ENCODE measurements at places on chromosomes 13 and 19. TPM values are rescaled to one million over a fixed set of nuclear protein-coding genes. Genes with fewer than 3 reads are reported as not detected.

Gene ELSPBP1
- not detected for total RNA-seq

DNA sequence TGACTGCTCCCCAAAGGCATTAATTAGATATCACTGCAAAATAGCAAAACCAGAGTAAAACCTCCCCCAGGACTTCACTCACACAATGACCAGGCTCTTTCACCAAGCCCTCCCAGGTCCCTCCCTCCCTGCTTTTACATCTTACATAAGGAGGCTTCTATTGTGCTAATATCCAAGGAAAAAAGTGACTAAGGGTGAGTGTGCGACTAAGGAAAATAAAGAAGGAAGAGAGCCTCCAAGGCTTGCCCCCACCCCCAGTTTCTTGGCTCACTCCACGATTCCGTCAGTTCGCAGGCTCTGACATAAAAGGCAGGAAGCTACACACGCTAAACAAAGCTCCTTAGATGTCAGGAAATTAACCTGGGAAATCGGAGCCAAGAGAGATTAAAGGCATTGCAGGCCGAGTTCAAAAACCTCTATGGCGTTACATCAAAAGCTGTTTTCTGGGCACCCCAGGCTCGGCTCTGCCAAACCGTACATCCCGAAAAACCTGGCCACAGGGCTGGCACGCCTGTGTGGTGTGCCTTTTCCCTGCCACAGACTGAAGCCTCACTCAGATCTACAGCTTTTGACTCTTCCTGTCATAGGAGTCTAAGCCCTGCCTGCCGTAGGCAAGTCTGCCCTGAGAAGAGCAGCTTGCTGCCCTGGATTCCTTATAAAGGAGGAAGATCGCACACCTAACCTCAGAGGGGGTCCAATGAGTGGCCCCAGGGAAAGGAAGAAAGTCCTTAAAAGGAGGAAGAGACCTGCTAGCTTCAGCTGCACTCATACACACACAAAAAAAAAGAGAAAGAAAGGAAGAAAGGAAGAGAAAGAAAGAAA lies 67.0 kb upstream of the SERP2 start:
- DNase-seq: peak; percentile 82

DNA sequence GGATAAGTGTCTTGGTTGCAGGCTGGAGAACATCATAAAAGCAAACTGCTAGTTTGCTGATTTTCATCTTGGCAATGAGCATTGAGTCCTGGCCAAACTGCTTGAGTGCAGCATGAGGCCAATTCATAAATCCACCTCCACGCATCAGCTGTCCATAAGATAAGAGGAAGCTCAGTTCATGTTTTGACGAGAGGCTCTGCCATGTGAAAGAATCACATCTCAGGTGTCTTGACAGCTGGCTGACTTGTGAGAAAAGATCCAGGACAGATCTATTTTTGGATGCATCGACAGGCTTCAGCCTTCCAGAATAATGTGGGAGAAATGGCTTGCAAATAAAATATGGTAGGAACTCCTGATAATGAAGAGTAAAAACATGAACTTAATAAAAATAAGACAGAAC lies 5.4 kb upstream of the ZNF682 start:
- no peak for DNase-seq

DNA sequence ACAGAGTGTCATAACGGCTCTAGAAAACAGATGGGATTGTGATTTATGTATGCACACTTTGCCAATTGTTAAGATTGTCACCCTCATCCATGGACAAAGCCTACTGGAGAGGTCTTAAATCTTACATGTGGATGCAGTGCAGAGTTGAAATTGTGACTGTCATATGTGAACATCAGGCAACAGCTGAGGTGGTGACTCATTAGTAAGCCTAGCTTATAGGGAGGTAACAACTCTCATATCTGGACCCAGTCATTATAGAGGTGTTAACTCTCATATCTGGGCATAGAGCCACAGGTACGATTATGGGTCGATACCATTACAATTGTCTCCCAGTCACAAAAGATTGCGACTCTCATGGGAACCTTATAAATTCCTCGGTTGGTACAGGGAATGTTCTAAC lies 29.8 kb upstream of the ZNF254 start:
- no peak for DNase-seq

- DNase-seq: no peak
Observed at GRCh38 chr13:81779876-81780275, 1439.0 kb upstream of the SPRY2 start.

GRCh38 chr19:54160182-54160811 lies 776 bp upstream of the LENG1 start:
- DNase-seq: no peak

GRCh38 chr19:13693889-13694288 lies 70.4 kb upstream of the MRI1 start:
- no peak for DNase-seq

DNA sequence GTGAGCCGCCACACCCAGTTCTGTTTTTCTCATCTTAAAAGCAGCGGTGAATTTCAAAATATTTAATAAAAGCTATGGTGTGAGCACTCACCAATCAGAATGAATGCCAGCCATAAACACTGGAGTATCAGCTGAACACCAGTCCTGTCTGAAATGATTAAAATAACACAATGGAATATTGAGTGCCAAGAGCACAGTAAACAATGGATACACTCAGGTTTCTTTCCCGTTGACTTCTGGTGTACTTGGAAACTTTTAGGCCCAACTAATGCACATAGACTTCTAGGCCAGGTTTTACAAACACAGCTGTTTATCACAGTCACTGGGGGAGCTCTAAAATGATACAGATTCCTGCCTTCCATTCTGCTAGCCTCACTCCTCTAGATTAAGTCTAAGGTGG lies 68.3 kb downstream of the SLC6A16 start:
- DNase-seq: no peak

Gene SLC17A7
- total RNA-seq: 1.6 TPM

- no peak for DNase-seq
Observed at GRCh38 chr13:20231839-20232555, at the start of gene GJB6. Gene GJB6 (minus strand): TSS chr13:20232319. CDS start chr13:20223480, 8,839 bp downstream.

DNA sequence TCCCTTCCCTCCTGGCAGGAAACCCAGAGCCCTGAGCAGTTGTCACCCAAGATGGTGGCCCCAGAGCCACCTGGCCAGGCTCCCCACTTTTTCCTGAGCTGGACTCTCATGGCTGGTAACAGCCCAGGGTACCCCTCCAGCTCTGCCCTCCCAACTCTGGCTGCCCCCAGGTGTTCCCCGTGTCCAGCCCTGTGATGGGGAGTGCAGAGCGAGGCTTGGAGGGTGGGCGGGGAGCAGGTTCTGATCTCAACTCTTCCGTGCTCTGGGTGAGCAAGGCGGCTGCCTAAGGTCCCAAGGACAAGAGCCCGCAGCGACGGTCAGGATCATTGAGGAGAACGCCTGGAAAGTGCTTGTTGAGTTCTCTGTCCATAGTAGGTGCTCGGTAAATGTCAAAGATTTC lies 54.7 kb upstream of the GAS6 start:
- DNase-seq: peak; percentile 54

GRCh38 chr13:85590231-85590931 lies 208.8 kb downstream of the SLITRK6 start:
- DNase-seq: no peak

DNA sequence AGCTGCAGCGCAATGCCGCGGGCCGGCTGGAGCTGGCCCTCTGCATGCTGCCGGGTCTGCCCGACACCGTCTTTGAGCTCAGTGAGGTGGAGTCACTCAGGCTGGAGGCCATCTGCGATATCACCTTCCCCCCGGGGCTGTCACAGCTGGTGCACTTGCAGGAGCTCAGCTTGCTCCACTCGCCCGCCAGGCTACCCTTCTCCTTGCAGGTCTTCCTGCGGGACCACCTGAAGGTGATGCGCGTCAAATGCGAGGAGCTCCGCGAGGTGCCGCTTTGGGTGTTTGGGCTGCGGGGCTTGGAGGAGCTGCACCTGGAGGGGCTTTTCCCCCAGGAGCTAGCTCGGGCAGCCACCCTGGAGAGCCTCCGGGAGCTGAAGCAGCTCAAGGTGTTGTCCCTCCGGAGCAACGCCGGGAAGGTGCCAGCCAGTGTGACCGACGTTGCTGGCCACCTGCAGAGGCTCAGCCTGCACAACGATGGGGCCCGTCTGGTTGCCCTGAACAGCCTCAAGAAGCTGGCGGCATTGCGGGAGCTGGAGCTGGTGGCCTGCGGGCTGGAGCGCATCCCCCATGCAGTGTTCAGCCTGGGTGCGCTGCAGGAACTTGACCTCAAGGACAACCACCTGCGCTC lies 3.8 kb upstream of the MAP2K7 start:
- no peak for DNase-seq

Gene STARD13
- total RNA-seq: 26.9 TPM

Gene FUT3
- not detected for total RNA-seq

Data from cardiac septum (tissue), 1 donor.